ENCODE measurements at places on chromosomes 5 and 9.
A peak's percentile ranks its signal among the peaks of the same experiment; 100 is the strongest.

DNA sequence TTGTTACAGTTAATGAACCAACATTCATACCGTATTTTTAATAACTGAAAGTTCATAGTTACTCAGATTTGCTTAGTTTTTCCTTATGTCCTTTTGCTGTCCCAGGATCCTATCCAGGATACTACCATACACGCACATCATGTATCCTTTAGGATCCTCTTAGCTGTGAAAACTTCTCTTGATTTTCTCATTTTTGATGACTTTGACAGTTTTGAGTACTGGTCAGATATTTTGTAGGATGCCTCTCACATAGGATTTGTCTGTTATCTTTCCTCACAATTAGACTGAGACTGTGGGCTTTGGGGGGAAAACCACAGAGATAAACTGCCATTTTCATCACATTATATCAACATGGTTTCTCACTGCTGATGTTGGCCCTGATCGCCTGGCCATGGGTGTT is 491.3 kb upstream of the TRPC7 start:
- no peak for DNase-seq

DNA sequence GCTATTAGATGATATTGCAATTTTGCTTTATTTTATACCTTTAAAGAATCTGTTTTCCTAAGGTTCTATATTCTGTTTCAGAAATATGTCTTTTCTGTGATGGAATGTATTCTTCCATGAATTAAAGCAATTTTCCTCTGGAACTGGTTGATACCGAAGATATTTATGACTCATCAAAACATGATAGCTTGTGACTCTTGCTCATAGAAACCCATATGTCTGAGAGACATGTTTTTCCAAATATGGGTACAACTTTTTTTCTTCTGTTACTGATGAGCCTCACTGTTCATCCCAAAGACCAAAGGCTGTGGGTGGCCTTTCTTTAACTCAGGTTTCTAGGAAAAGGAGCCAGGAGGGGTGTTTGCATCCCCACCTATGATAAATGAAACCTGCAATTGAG is 126.1 kb upstream of the PAPPA start:
- peak; percentile 21 for DNase-seq

GRCh38 chr5:136210259-136210658 is 17.3 kb upstream of the SMIM32 start:
- DNase-seq: no peak

- no peak for DNase-seq
These were observed 10.9 kb downstream of the MFAP3 start for GRCh38 chr5:154049636-154050035.

DNA sequence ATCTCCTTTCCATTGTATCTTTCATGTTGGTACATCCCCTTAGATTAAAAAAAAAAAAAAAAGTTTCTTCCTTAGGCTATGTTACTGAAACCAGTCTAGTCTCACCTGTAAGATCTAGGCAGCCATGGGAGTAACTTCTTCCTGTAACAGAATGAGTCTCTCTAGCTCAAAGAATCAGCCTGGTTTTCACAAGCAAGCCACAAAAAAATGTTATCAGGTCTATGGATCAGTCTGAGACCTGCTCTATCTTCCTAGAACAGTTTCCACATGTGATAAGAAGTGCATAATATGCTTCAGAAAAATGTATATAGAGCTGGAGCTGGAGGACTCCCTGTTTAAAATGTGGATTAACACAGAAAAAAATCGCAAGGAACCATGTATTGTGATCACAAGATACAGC is 53.8 kb downstream of the ARRDC3 start:
- DNase-seq: no peak

GRCh38 chr5:123482258-123482657 is 29.7 kb upstream of the CSNK1G3 start:
- no peak for DNase-seq

- DNase-seq: no peak
These were observed 14.0 kb downstream of the PRUNE2 start for GRCh38 chr9:76891874-76892273.

GRCh38 chr5:168770036-168770498 is 190.9 kb upstream of the PANK3 start:
- DNase-seq: no peak

DNA sequence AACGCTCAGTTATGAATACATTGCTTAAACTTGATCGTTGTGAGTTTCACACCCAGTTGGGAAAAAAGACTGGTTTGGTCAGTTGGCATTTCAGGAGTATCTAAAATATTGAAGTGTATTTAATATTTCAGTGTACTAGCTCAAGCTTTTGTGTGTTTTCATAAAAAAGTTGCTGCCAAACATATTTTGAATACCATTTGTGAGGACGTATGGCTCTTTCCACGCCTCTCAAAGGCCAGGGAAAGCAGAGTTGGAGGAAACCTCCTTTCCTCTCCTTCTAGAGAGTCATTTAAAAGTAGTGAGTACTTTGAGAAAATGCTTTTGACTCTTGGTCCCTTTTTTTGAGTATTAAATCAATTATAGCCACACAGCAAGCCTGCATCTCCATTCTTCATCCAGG is 43.2 kb upstream of the ANKRD33B start:
- no peak for DNase-seq

DNA sequence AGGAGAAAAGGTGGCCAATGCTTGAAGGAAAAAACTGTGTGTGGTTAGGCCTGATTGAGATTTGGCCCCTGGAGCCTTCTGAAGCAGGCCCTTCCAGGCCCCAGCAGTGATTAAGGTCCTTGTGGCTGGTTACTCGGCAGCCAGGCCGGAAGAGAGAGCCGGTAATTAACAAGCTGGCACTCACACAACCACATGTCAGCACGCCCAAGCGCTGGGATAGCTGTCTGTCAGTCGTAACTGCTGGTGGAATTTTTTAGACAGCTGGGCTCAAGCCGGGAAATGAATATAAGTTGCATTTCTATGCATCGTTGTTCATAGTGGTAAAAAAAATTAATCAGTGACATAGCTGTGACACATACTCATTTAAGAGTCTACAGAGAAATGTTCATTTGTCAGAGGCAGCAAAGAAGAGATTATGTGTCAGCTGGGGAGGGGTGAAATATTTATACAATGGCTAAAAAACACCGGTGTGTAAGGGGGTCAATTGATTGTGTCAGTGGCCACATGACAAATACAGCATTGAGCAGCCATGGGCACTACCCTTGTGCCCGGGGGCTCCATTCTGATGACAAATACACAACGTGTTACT is 13.7 kb upstream of the ARAP3 start:
- DNase-seq: no peak

DNA sequence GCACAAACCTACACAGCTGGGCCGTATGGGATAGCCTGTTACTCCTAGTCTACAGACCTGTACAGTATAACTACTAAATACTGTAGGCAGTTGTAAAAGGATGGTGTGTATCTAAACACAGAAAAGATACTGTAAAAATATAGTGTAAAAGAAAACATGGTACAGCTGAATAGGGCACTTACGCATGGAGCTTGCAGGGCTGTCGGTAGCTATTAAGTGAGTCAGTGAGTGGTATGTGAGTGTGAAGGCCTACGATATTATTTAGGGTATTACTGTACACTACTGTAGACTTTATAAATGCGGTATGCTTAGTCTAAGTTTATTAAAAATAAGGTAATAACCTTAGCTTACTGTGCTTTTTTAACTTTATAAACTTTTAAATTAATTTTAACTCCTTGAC is 1.2 kb downstream of the ZCCHC9 start:
- DNase-seq: no peak

GRCh38 chr9:107742531-107743309 is 253.2 kb upstream of the KLF4 start:
- no peak for DNase-seq

DNA sequence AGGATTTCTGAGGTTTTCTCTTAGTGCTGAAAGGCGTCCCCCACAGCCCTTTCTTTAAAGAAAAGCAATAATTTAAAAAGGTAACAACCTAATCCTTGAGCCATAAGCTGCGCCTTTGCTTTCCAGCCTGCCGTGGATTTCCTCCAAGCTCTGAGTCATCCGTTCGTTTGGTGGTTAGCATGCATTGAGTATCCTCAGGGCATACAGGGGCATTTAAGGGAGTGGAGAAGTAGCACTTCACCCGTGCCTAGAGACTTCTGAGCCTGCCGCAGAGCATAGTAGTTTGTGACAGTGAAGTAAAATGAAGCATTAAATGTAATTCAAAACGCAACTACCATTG is 892 bp upstream of the TNC start:
- peak; percentile 79 for DNase-seq

- DNase-seq: no peak
These were observed 123.2 kb downstream of the GRIA1 start for GRCh38 chr5:153613672-153614071.

DNA sequence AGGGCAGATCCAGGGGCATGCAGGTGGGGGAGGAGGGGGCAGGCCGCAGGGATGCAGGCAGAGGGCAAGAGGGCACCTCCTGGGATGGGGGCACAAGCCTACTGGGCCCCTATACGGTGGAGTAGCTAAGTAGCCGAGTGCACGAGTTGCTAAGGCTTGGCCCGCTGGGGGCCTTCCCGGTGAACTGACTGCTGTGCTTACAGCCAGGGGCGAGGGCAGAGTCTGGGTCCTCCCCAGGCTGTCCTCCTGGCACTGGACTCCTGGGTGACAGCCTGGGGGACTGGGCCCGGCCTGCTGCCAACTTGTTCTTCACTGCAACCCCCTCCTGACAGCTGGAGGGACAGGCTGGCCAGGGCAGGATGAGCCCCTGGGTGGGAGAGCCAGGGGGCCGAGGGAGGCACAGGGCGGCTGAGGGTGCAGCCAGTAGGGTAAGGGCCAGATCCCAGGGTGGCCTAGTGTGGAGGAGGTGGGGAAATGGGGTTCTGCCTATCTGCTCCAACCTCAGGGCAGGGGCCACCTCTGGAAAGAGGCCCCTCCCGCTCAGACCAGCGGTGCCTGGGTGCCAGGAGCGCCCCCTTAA is 1.7 kb upstream of the EGFL7 start:
- DNase-seq: no peak

GRCh38 chr5:105726093-105726492 is 1944.6 kb downstream of the EFNA5 start:
- DNase-seq: no peak

GRCh38 chr9:21993893-21994555 is at the start of gene CDKN2A:
Gene CDKN2A, minus strand, starts transcription at chr9:21994392.
- DNase-seq: no peak

DNA sequence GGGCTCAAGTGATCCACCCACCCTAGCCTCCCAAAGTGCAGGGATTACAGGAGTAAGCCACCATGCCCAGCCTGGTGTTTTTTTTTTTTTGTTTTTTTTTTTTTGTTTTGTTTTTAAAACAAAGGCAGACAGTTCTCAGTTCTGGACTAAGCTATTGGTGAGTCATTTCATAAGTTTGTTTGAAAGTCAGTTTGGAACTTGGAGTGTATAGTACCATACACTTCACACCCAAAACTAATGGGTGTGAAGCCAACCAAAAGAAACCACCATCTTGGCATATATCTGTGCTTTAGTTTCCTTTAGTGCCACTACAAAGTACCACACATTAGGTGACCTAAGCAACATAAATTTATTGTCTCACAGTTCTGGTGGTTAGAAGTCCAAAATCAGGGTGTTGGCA is 13.4 kb downstream of the MAST4 start:
- DNase-seq: no peak

DNA sequence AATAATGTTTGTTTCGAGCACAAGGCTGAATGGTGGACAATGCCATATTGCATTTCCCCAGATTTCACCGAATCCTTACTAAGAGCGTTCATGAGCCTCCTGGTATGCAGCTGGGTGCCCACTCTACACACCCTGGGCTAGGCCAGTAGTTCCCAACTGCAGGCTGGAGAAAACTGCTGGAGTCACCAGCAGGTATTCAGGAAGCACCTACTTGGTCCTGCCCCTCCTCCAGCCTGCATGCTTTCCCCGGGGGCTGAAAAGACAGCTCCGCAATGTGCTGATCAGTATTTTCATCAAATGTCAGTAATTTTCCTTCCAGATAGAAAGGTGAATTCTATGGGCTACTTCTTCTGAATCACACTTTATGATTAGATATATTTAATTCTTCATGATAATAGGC is 34.4 kb downstream of the SRD5A1 start:
- no peak for DNase-seq

GRCh38 chr9:90029386-90029785 is 424.6 kb downstream of the GADD45G start:
- no peak for DNase-seq

- no peak for DNase-seq
These were observed 177.6 kb upstream of the IER5L start for GRCh38 chr9:129355631-129356030.

DNA sequence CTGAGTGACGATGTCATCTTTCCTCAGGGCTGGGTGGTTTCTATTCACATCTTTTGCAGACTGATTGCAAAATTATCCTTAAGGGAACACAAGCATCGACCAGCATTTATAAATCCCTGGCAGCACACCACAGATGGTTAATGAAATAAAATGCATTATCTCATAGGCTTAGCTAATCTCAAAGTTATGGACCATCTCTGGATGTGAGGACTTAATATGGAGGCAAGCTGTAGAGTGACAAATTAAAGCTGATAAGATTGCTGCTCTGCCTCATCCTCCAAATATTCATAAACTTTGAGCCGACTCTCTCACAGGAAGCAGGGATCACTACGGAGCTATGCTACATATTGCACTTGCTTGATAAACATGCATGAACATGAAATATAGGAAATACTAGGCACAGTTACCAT is 663.2 kb upstream of the RGMB start:
- no peak for DNase-seq

DNA sequence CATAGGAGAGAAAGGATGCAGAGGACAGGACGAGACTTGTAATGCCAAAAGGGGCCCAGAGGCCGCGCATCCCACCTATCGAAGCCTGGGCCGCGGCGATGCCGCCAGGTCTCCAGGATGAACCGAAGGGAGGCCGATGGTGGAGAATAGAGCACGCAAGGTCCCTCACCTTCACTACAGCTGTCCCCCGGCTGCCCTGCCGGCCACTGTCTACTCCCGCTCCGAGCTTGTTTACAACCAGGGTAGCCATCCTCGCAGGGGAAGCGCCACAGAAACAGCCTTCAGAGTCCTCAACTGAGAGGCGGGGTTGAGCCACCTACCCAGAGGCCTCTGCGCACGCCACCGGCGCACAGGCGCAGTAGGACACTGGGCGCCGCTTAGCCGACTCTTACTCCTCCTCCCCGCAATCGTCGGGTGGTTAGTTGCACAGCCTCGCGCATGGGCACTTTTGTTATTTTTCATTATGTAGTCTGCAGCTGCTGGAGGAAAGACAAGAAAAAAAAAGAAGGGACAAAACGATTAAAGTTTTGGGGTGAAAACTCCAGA is at the start of gene TRIM23:
TRIM23 (minus strand) TSS at position 309 of the 546 bp plus-strand sequence; CDS start at position 250, 59 bp downstream.
- peak; percentile 94 for DNase-seq

DNA sequence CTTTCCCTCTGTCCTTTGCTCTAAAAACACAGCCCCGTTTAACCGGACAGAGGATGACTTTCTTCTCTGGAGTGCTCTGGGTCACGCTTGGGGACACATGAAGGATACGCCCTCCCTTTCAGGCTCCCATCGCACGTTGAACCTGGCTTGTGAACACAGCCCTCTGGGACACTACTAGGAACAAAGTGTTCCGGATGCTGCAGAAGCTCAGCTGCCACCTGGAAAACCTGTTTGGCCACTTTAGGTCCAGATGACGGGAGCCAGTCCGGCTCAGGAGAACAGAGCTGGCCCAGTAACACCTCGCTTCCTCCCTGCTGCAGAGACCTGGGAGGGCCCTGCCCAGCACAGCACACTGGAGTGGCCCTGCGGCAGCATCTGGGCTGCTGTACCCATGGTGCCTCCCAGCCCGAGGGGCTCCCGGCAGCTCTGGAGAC is 60.1 kb downstream of the GADD45G start:
- DNase-seq: no peak

All from urothelium cell line (cell line).